CD4-positive, alpha-beta T cell treated with Interleukin-15 for 4 hours (primary cell): ENCODE measurements at places on chromosomes 1 and 21.

DNA sequence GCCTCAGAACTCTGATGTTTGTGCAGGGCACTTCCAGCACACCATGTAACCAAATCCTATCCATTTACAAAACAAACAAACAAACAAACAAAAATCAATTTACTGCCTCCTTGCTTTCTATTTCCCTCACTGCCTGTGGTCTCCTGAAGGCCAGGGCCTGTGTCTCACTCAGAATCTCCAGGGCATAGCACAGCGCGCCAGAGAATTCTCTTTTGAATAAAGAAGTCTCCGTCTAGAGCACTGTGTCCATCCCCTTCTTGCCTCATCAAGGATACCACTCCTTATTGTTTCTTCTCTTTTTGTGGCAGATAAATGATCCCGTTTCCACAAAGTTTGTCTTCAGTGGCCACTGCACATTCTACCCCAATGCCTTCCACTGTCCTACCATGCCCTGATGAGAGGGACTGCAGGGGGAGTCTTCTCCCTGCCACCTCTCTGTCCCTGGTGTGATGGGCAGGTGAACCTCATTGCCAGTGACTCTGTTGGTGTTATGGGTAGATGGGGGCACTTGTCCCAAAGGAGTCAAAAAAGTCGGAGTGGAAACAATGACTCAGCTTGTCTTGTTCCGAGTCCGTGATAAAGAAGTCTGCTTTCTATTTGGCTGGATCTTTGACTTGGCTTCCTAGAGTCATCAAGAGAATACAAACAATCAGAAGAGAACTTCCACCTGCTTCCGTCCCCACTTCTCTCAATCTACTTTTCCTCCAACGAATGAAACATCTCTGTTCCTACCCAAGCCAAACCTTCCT lies 30.0 kb downstream of the XCL2 start:
- no peak for DNase-seq

DNA sequence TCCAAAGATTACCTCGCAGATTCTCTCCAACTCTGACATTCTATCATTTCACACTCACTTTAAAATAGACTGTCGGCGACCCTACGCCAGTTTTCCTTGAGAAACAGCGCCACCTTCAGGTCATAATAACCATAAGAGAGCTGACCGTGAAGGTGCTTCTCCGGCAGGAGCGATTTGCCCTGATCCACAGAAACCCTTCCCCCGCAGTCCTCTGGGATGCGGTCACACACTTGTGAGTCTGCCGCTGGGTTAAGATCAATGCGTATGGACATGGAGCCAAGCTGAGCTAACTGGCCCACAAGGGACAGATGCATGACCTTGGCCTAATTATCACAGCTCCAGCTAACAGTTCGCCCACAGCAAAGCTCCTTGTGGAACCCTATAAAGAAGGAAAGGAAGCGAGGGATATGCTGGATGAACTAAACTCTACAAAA lies 32.8 kb upstream of the IFNAR2 start:
- DNase-seq = peak; percentile 73

DNA sequence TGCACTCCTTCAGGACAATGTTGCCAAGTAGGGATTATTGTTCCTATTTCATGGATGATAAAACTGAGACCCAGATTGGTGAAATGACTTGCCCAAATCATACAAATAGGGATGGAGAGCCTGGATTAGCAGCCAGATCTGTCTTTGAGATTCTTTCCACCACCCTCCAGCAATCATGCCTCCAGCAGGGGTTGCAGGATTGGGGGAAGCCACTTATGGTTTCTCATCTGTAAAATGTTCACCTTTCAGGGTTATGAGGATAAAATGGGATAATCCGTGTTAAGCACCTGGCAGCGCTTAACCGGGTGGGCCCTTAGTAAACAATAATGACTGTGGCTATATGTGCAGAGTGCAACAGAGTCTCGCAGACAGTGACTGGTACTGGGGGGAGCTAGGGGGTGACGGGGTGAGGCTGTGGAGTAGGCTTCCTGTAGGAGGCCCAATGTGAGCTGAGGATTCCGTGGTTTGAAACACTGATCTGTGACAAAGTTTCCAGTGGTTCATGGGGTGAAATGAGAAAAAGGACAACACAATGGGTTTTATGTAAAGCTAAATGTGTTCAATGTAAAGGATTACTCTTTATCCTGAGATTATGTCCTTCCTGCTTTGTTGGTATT lies 33.7 kb upstream of the FOXO6 start:
- no peak for DNase-seq

DNA sequence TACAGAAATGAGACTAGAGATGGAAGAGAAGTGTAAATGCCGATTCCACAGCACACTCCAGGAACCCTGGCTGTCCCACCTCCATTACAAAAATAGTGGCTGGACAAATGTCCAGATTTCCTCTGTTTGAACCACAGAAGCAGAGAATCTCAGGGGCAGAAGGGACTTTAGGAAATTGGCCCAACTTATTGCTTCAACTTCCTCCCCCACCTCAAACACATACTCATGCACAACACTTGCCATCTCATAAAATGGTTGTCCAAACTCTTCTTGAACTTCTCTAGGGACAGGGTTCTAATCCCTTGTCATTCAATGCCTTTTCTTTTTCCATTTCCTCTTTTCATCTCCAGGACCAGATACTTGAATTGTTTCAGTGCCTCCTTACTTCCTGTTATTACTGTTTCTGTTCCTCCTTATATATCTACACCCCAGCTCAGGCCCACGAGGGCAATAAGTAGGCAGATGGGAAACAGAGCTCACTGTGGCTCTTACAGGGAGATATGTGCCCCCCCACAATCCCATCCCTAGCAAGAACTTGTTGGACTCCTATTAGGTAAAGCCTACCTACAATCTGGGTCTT lies 8.5 kb upstream of the B4GALT3 start:
- DNase-seq = no peak

DNA sequence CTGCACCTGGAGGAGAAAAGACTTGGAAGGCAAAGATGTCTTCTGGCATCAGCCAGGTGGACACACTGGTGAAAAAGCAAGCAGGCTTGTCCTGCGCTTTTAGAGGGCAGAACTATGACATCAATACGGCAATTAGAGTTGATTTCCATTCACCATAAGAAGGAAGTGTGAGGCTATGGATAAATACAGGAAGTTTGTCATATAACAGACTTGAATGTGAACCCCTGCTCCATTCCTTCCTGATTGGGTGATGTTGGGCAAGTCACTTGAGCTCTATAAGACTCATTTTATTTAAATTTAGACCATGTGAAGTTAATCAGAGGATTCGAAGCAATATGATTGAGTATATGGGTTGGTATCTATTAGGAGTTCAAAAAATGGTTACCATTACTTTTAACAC lies 137.8 kb downstream of the PLPP3 start:
- no peak for DNase-seq

- peak; percentile 28 for DNase-seq
Measured at GRCh38 chr1:225928186-225929175, 4.4 kb upstream of the PYCR2 start.

- DNase-seq = no peak
Measured at GRCh38 chr1:220701974-220702373, 11.8 kb downstream of the C1orf115 start.

DNA sequence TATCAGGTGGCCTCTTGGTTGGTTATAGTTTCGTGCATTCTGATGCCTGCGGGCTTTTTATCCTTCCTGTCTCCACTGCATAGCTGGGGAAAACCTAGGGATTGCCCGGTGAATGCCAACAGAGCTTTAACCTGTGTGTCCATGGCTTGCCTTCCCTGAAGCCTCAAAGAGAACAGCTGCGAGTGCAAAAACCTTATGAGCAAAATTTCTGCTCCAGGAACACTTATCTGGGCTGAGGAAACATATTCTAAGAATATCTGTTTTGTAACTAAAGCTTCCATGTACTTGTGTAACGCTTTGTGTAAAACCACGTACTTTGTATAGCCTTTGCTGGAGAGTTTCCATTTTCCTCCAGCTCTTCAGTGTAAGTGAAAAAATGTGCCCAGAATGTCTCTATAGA lies 7.2 kb downstream of the CNST start:
- DNase-seq = no peak

DNA sequence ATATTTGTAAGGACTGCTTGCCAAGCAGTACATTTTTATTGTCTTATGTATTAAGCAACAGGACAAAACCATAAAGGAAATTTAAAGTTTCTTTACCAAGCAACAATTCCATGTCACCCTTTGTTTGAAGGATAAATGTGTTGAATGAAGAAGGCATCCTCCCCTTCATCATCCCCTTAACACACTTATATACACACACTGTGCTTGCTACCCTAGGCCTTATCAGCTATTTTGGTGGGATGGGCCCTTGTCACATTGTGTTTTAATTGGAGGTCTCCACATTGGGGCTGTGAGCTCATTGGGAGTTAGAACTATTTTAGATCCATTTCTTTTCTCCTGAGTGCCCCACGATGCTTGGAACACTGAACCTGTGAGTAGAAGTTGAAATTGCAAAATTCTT lies 1.9 kb downstream of the VANGL1 start:
- DNase-seq = no peak

DNA sequence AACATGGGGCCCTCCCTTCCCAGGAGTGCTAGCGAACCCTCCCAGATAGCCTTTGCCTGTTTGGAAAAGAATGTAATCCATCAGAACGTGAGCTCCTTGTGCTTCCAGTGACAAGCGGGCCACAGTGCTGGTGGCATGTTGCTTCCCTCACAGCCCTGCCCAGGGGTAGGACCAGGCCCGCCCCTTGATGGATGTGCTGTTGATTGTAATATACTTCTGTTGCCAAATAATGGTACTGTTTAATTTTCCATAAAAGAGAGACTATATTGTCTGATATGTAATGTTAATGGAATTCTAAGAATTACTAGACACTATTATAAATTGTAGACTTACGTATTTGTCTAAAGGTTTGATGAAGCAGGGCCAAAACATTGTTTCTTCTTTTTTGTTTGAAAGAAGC lies 16.4 kb downstream of the ATP5PO start:
- no peak for DNase-seq

- DNase-seq = no peak
Measured at GRCh38 chr1:229922249-229922648, 144.8 kb upstream of the GALNT2 start.

- no peak for DNase-seq
Measured at GRCh38 chr1:27581823-27582243, 22.1 kb downstream of the AHDC1 start.

GRCh38 chr1:93775224-93775623 lies 93.6 kb upstream of the BCAR3 start:
- DNase-seq = no peak

DNA sequence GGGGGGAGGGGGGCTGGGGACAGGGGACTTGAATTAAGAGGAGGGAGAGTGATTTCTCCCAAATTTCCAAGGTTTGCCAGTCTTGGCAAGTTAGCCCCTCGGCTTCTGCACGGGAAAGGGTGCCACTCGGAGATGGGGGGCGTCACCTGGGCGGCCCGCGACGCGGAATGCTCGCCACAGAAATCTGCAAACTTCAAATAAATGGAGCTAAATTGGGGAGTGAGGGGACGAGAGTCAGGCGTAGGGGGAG lies 885 bp upstream of the SSBP3 start:
- DNase-seq = no peak

GRCh38 chr1:242534753-242535152 lies 10.3 kb upstream of the PLD5 start:
- no peak for DNase-seq

GRCh38 chr1:208166340-208167138 lies 77.6 kb downstream of the PLXNA2 start:
- DNase-seq = no peak

GRCh38 chr21:37546299-37546908 lies 179.8 kb downstream of the DYRK1A start:
- DNase-seq = no peak

DNA sequence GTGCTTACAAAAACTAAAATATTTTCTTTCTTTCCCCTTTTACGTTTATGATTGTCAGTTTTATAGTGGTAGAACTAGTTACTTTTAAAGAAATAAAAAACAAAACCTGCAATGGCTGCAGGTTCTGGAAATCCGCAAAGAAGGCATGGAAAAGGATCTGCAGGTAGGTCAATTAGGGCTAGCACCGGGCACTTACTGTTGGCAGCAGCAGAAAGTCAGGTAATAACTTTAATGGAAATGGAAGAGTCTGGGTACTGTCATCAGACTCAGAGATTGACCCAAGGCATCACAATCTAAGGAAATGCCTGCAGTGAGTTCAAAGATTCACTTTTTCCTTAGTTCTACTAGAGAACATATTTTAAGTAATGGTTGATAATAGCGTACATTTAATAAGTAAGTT lies 1136.3 kb upstream of the B3GALT2 start:
- no peak for DNase-seq

- peak; percentile 60 for DNase-seq
Measured at GRCh38 chr1:151992303-151993083, 1.2 kb downstream of the S100A10 start.

DNA sequence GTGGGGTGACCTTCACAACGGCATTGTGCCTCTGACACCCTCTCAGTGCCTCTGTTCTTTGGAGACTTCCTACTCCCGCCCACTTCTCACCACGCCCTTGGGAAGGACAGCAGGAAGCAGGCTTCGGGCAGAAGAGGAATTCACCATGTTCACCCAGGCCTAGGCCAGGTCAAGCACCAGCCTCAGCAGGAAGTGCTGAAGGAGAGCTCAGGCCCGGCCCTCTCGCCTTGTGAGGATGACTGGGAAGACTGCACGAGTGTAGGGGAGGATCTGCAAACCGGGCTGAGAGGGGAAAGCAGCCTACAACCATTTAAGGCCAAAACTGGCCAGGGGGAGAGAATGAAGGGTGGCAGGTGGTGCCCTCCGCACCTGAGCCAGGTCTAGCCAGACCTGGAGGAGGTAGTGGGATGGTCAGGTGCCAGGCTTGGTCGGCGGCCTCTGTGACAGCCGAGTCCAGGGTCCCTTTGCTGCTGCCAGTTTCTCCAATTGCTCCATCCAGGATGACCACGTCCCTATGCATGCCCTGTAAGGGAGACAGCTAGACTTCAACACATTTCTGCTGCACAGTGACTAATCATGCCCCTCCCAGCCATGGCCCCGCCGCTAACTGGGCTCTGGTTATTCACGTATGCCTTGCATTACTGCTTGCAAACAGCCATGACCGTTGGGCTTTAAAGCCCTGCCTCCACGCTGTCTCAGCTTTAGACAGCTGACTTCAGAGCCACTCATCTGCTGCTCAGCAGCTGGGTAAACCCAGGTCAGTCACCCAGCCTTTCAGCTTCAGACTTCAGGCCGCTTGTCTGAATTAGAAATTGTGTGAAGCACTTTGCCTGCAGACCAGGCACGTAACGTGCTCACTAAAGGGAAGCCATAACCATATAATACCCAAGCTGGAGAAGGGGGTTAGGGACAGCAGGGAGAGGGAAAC lies 8.9 kb downstream of the MRTO4 start:
- no peak for DNase-seq

DNA sequence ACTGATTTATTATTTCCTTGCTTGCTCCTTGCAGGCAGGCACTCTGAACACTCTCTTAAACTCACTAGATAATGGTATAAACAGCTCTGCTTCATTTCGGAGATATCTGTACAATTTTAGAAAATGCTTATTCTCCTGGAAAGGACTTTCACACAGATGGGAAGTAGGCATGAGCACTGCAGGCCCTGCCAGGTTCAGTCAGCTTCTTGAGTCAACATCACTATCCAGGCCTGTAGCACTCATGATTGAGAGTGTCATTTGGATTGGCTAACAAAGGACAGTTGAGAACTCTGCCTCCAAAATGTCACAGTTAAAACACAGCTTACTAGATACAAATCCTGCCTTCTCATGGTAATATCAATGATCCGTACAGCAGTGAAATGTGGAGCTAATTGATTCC lies 181.9 kb downstream of the CYYR1 start:
- DNase-seq = no peak

- DNase-seq = no peak
Measured at GRCh38 chr1:205843036-205843859, 6.7 kb downstream of the PM20D1 start.
